Activated CD4-positive, alpha-beta memory T cell treated with anti-CD3 and anti-CD28 coated beads, Interleukin-2, amount 10 ng/mL, durations not matched to agents 7 days and 5 days (primary cell): ENCODE measurements at places on chromosomes 5 and 9. TPM values are rescaled to one million over a fixed set of nuclear protein-coding genes. Genes with fewer than 3 reads are reported as not detected.

GRCh38 chr9:78369639-78370219 is 72.8 kb downstream of the PSAT1 start:
- H3K27ac ChIP-seq = no peak overlapping the region
- H3K4me1 ChIP-seq = no peaks in the 10 kb centered on the region
- H3K27me3 ChIP-seq = peaks cover 13% of the 10 kb centered on the region
- DNase-seq = peak; percentile 53

DNA sequence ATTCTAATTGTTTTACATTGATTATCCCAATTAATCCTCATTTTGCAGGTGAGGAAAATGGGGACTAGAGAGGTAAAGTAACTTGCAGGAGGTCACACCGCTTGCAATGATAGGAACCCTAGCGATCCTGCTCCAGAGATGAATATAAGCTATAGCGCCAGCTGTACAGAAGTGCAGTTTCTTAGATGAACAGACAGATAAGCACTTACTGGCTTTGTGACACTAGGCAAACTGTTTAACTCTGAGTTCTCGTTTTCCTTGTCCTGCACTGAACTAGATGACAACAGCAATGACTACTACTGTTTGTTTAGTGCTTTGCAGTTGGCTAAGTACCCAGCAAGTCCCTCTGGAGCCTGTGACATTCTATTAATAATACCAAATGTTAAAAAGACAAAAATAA is 11.1 kb downstream of the LHX6 start:
- H3K4me3 ChIP-seq = no peak overlapping the region
- H3K4me1 ChIP-seq = peaks cover 33% of the 10 kb centered on the region

- DNase-seq = no peak
- H3K4me1 ChIP-seq = peaks cover 12% of the 10 kb centered on the region
- H3K27ac ChIP-seq = no peak overlapping the region
- no peaks in the 10 kb centered on the region for H3K27me3 ChIP-seq
- H3K4me3 ChIP-seq = no peak overlapping the region
Measured at GRCh38 chr9:92730897-92731296, 33.7 kb downstream of the BICD2 start.

DNA sequence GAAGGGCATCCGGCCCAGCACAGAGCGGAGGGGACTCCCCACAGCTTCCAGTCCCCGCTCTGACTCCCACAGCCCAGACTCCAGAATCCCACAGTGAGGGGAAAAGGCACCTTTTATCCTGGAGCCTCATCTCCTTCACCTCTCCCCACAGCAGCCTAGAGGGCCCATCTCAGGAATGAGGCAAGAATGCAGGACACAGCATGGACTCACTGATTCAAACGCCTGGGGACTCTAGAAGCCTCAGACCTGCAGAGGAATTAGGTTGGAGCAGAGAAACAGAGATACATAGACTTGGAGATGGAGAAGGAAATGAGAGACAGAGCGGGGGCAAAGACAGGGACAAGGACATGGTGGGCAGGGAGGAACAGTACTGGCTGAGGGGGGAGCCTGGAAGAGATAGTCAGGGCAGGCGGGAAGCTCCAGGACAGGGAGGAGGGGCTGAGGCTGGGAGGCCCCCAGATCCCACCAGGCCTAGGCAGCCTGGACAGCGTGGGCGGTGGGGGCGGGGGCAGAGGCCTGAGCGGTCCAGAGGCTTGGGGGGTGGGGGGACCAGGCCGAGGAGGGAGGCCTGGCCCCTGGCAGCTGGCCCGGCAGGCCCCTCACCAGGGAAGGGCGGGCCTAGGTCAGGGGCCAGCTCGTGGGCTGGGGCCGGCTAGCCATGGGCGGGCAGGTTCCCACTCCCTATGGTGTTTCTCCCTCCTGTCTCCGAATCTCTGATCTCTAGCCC is 15.8 kb downstream of the CNTFR start:
- H3K4me3 ChIP-seq = no peak overlapping the region
- peaks cover 5% of the 10 kb centered on the region for H3K4me1 ChIP-seq
- H3K36me3 ChIP-seq = no peaks in the 10 kb centered on the region
- H3K27me3 ChIP-seq = peaks cover 28% of the 10 kb centered on the region
- no peak for DNase-seq

DNA sequence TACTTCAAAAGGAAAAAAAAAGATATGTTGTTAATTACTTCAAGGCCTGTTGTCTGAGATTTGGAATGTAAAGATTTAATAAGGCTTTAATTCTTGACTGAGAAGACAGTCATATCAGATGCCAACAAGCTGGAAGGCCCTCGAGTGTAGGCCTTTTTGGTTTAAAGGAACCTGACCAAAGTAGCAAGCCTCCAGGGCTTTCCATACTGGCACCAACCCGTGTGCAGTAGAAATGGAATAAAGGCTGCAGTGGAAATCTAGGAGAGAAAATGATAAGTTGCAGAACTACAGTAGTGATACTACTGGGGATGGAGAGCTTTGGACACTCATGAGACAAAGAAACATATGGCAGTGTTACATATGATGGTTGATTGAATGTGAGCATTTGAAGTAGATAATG is 358.0 kb downstream of the TAF11L14 start:
- no peak overlapping the region for H3K27ac ChIP-seq
- no peak for DNase-seq
- H3K4me3 ChIP-seq = no peak overlapping the region
- no peaks in the 10 kb centered on the region for H3K36me3 ChIP-seq

GRCh38 chr5:169657127-169657526 is 20.1 kb downstream of the DOCK2 start:
- H3K27me3 ChIP-seq = no peaks in the 10 kb centered on the region
- H3K36me3 ChIP-seq = peaks cover 83% of the 10 kb centered on the region
- peak overlapping the region; percentile 24 for H3K4me3 ChIP-seq
- peaks cover 60% of the 10 kb centered on the region for H3K4me1 ChIP-seq

DNA sequence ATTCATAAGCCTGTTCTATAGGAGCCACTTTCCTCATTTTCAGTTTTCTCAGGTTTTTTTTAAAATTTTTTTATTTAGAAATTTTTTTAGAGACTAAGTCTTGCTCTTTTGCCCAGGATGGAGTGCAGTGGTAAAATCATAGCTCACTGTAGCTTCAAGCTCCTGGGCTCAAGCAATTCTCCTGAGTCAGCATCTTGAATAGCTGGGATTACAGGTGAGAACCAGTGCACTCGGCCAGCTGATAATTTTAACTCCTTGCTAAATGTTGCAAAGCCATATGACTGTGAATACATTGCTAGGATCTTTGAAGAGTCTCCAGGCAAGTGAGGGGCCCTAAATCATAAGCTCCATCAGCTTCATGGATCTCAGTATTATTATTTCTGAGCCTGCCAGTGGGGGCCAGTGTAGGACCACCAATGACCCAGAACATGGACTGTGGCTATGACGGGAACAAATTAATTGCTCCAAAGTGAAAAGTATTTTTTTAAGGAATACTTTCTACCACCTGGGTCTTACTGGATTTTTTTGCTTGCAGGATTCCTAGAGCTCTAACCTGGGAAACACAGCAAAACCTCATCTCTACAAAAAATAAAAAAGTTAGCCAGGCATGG is 5.7 kb upstream of the GAPVD1 start:
- H3K27ac ChIP-seq = no peak overlapping the region
- H3K27me3 ChIP-seq = peaks cover 2% of the 10 kb centered on the region
- H3K4me1 ChIP-seq = peaks cover 6% of the 10 kb centered on the region
- H3K36me3 ChIP-seq = no peaks in the 10 kb centered on the region
- no peak overlapping the region for H3K4me3 ChIP-seq
- DNase-seq = no peak

- H3K4me3 ChIP-seq = no peak overlapping the region
- H3K4me1 ChIP-seq = peaks cover 17% of the 10 kb centered on the region
- no peaks in the 10 kb centered on the region for H3K27me3 ChIP-seq
- H3K36me3 ChIP-seq = no peaks in the 10 kb centered on the region
- H3K27ac ChIP-seq = no peak overlapping the region
Measured at GRCh38 chr9:113559834-113560800, 96.6 kb downstream of the RGS3 start.

- no peak overlapping the region for H3K4me3 ChIP-seq
- H3K27me3 ChIP-seq = no peaks in the 10 kb centered on the region
- no peaks in the 10 kb centered on the region for H3K36me3 ChIP-seq
- H3K4me1 ChIP-seq = no peaks in the 10 kb centered on the region
Measured at GRCh38 chr5:167217097-167217743, 1074.2 kb upstream of the WWC1 start.

GRCh38 chr5:154038261-154038706 is 426 bp downstream of the FAM114A2 start:
- no peaks in the 10 kb centered on the region for H3K27me3 ChIP-seq
- H3K27ac ChIP-seq = peak overlapping the region; percentile 96
- peak; percentile 44 for DNase-seq
- H3K36me3 ChIP-seq = peaks cover 15% of the 10 kb centered on the region

DNA sequence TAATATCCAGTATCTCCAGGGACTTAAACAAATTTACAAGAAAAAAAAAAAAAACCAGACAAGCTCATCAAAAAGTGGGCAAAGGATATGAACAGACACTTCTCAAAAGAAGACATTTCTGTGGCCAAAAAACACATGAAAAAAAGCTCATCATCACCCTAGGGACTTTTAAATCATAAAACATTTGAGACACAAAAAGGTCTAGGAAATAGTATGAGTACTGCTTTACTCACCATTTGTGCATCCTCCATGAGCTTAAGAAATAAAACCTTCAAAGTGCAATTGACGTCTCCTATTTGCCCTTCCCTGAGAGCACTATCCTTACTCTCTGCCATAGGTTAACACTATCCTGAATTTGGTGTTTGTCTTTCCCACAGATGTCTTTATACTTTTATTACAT is 193.7 kb upstream of the NREP start:
- H3K36me3 ChIP-seq = no peaks in the 10 kb centered on the region
- H3K4me1 ChIP-seq = no peaks in the 10 kb centered on the region
- no peak overlapping the region for H3K27ac ChIP-seq
- DNase-seq = no peak

GRCh38 chr9:16585591-16585990 is 284.9 kb downstream of the BNC2 start:
- H3K4me3 ChIP-seq = no peak overlapping the region
- H3K27ac ChIP-seq = no peak overlapping the region
- no peaks in the 10 kb centered on the region for H3K27me3 ChIP-seq
- H3K36me3 ChIP-seq = no peaks in the 10 kb centered on the region

DNA sequence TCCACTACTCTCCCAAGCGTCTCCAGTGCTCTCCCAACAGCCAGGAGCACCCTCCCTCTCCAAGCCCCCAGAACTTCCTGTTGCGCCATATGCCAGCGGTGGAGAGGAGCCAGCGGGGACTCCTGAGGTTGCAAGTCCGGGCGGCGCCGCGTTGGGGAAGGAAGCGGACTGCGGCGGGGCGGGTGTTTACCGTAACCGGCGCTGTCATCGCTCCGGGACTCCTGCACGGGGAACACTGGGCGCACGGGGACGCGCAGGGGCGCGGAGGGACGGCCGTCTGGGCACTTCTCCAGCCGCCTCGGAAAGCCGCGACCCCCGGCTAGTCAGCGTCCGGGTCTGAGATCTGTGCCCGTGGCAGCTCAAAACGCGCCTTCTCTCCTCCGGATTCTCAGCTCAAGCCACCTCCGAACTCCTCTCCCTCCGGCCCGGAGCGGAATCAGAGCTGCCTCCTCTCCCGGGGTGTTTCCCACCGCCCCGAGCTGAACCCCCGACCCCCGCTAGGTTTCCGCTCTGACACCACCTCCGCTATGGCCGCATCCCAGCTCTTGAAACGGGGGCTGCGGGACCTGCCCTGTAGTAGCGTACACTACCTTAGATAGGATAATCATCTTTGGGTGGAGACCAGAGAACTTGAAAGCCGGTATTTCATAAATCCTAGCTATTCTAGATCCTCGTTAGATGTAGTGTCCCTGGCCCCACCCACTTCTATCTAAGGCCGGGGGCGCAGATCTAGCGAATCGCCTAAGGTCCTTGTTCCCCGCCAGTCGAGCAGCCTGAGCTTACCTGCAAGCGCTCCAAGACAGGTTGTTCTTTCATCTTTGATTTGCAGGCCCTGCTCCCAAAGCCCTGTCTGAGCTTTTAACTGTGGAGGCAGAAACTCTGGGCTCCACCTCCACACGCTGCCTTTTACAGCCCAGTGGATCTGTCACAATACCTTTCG is at the start of gene TRPM6:
Gene TRPM6 (minus strand): TSS at position 881 of the 940 bp plus-strand sequence. CDS start 65 bp downstream, at position 816.
- peak within 1 kb of the TSS; percentile 76 for H3K4me3 ChIP-seq
- peaks cover 15% of the 10 kb centered on the region for H3K4me1 ChIP-seq
- H3K27ac ChIP-seq = no peak within 1 kb of the TSS
- DNase-seq = peak; percentile 53
- H3K27me3 ChIP-seq = peaks cover 42% of the 10 kb centered on the region

GRCh38 chr5:93874491-93874890 is 133.1 kb upstream of the POU5F2 start:
- H3K36me3 ChIP-seq = no peaks in the 10 kb centered on the region
- no peak overlapping the region for H3K4me3 ChIP-seq
- H3K27ac ChIP-seq = no peak overlapping the region

DNA sequence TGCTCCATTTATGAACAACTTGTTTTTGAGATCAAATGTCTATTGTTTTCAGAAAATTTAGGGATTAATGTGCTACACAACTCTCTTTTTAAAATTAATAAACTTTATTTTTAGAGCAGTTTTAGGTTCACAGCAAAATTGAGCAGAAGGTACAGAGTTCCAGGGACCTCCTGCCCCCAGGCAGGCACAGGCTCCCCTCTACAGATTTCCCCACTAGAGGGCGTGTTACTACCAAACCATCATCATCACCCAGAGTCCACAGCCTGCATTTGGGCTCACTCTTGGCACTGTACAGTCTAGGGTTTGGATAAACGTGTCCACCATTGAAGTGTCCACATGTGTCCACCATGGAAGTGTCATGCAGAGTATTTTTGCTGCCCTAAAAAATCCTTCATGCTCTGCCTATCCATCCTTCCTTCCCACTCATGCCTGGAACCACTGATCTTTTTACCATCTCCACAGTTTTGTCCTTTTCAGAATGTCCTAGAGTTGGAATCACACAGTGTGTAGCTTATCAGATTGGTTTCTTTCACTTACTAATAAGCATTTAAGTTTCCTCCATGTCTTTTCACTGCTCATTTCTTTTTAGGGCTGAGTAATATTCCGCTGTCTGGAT is 61.7 kb downstream of the MRPL36 start:
- H3K4me3 ChIP-seq = no peak overlapping the region
- no peaks in the 10 kb centered on the region for H3K4me1 ChIP-seq
- H3K27ac ChIP-seq = no peak overlapping the region
- peaks cover 34% of the 10 kb centered on the region for H3K27me3 ChIP-seq
- peak; percentile 51 for DNase-seq

DNA sequence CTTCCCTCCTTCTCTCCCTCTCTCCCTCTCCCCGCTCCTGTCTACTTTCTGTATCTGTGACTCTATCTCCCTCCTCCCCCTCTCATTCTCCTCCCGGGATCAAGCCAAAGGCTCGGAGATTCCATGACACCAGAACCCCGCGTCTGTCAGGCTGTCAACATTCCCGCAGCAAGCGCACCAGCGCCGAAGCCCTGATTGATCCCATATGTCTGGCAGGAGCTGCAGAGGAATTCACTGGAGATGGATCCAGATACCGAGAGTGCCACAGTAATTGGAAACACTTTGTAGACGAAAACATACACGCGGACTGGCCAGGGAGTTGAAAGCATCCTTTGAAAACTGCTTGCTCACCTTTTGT is 300 bp upstream of the SVEP1 start:
- DNase-seq = no peak
- H3K36me3 ChIP-seq = peaks cover 3% of the 10 kb centered on the region
- H3K4me1 ChIP-seq = no peaks in the 10 kb centered on the region
- H3K27me3 ChIP-seq = peaks cover 34% of the 10 kb centered on the region
- H3K4me3 ChIP-seq = no peak overlapping the region
- no peak overlapping the region for H3K27ac ChIP-seq

- no peaks in the 10 kb centered on the region for H3K4me1 ChIP-seq
- H3K4me3 ChIP-seq = no peak overlapping the region
- H3K36me3 ChIP-seq = no peaks in the 10 kb centered on the region
- H3K27me3 ChIP-seq = peaks cover 9% of the 10 kb centered on the region
Measured at GRCh38 chr5:147504535-147504934, 5.3 kb downstream of the DPYSL3 start.

The UNC5A gene
- not detected for total RNA-seq

The CDC20B gene
- 0.18 TPM for total RNA-seq

The PAX5 gene
- 0.15 TPM for total RNA-seq

The SHOC1 gene
- not detected for total RNA-seq

The LRRC19 gene
- total RNA-seq = not detected

The SPINK13 gene
- total RNA-seq = not detected

The SHC3 gene
- not detected for total RNA-seq

The EPB41L4B gene
- total RNA-seq = 0.18 TPM

The FRMD3 gene
- 0.30 TPM for total RNA-seq
